ENCODE measurements at places on chromosomes 12 and 14.

DNA sequence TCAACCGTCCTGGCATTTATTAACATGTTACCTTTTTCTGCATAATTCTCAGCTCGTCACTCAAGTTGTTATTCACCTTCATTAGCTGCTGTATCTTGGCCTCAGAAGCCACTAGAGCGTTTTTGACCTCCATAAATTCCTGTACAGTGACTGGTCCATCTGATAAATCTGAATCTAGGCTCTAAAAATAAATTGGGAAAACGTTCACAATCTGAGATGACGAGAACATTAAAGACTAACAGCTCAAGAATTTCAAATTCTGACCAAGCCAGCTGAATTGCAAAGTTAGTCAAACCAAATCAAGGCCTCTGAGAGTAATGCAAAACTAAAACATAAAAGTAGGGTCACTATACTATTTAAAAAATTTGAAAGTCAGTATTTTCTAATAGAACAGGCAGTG is 45.0 kb downstream of the GIT2 start:
- H3K4me1 ChIP-seq: peaks cover 64% of the 10 kb centered on the region
- H3K27me3 ChIP-seq: no peaks in the 10 kb centered on the region
- H3K36me3 ChIP-seq: peaks cover 35% of the 10 kb centered on the region
- DNase-seq: no peak

GRCh38 chr12:54141431-54142113 is 47.2 kb downstream of the SMUG1 start:
- DNase-seq: no peak
- H3K27me3 ChIP-seq: peaks cover 12% of the 10 kb centered on the region
- H3K27ac ChIP-seq: no peak overlapping the region
- H3K4me1 ChIP-seq: peaks cover 8% of the 10 kb centered on the region
- H3K36me3 ChIP-seq: no peaks in the 10 kb centered on the region
- H3K4me3 ChIP-seq: no peak overlapping the region

DNA sequence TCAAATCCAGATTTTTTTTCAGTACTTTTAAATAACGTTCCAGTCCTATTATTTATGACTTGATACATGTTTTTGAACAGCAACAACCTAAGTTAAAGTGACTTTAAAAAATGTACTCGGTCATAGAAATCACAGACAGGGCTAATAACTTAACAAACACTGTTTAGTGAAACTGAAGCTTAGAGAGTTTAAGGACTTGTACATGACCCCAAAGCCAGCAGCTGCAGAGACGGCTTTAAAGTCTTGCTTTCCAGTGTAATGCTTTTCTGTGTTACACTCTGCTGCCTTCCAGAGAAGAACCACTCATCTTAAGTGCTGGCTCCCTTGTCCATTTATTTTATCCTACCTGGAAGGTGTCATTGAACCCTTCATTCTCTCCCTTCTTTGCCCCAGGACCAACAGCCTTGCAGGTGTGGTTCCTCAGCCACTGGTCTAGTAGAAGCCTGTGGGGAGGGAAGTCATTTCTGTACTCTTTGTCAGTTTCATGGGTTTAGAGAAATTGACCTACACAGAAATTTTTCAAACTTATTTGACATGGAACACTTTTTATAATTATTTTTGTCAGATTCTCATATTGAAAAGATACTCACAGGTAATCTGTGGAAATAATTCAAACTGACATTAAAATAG is 60.9 kb downstream of the NAV3 start:
- H3K27ac ChIP-seq: no peak overlapping the region
- peaks cover 7% of the 10 kb centered on the region for H3K4me1 ChIP-seq
- no peaks in the 10 kb centered on the region for H3K36me3 ChIP-seq
- DNase-seq: peak; percentile 18

- H3K27me3 ChIP-seq: no peaks in the 10 kb centered on the region
- no peak overlapping the region for H3K4me3 ChIP-seq
- no peaks in the 10 kb centered on the region for H3K4me1 ChIP-seq
These were observed 25.5 kb downstream of the EP400 start for GRCh38 chr12:131975228-131975627.

GRCh38 chr12:5003025-5003666 is 40.5 kb upstream of the KCNA5 start:
- no peaks in the 10 kb centered on the region for H3K36me3 ChIP-seq
- no peak overlapping the region for H3K4me3 ChIP-seq
- no peaks in the 10 kb centered on the region for H3K4me1 ChIP-seq
- H3K27me3 ChIP-seq: 0 out of 2 replicates have a peak, but pooled peaks cover 3% of the 10 kb centered on the region
- peak; percentile 49 for DNase-seq
- H3K27ac ChIP-seq: no peak overlapping the region

DNA sequence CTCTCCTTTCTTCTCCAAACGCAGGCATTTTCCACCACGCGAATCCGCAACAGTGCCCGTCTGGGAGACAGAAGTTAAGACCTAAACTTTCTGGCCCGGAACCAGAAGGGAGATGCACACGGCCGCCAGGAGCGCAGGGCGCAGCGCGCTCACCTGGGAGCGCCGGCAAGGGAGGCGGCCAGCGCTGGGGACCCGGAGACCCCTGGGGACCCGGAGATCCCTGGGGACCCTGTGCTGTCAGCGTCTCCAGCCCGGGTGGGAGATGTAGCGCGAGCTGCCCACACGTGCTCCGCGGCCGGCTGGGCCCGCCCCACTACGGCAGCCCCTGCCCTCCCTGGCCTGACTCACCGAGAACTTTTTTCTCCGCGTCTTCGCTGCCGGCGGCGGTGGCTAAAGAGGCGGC is 620 bp downstream of the YBX3 start:
- H3K36me3 ChIP-seq: no peaks in the 10 kb centered on the region
- no peak for DNase-seq
- peak overlapping the region; percentile 90 for H3K27ac ChIP-seq
- peak overlapping the region; percentile 89 for H3K4me3 ChIP-seq
- H3K4me1 ChIP-seq: peaks cover 37% of the 10 kb centered on the region

DNA sequence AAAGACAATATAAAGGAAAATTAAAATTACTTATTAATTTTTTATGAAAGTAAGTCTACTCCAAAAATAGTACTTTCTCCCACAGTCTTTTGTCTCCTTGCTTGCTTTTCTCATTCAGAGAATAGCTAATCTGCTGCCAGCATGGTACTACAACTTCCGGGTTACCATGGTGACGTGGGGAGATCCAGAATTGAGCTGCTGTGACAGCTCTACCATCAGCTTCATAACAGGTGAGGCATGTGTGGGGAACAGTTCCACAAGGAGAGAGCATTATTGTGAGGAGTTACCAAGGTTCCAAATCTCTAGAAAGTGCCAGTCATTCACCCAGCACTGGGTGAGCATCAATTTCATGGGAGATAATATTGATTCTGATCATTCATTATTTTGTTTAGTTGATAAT is 197.8 kb downstream of the PTPRO start:
- H3K4me3 ChIP-seq: no peak overlapping the region
- H3K27ac ChIP-seq: no peak overlapping the region
- no peaks in the 10 kb centered on the region for H3K27me3 ChIP-seq
- no peak for DNase-seq
- peaks cover 4% of the 10 kb centered on the region for H3K4me1 ChIP-seq
- H3K36me3 ChIP-seq: no peaks in the 10 kb centered on the region

DNA sequence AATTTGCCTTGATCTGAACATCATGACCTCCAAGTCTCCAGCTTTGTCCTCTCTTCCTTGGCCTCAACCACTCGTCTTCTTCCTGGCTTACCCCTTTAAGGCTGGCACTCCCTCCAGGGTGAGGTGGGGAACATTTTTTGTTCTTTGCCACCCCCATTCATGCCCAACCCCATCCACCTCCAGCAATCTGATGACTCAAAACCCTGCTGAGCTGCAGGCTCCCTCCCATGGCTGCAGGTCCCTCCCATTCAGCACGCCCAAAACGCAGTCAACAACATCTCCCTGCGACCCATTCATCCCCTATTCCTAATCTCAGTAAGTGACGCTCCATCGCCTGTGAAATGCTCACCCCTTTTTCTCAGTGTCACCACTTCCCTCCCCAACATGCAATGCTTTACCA is 138.8 kb upstream of the PRMT8 start:
- H3K27ac ChIP-seq: no peak overlapping the region
- no peak overlapping the region for H3K4me3 ChIP-seq
- no peaks in the 10 kb centered on the region for H3K36me3 ChIP-seq
- DNase-seq: no peak
- H3K4me1 ChIP-seq: no peaks in the 10 kb centered on the region
- peaks cover 16% of the 10 kb centered on the region for H3K27me3 ChIP-seq

GRCh38 chr12:107474639-107475539 is 210.7 kb upstream of the PWP1 start:
- H3K27me3 ChIP-seq: no peaks in the 10 kb centered on the region
- no peaks in the 10 kb centered on the region for H3K4me1 ChIP-seq
- no peak for DNase-seq
- no peak overlapping the region for H3K27ac ChIP-seq

- H3K4me3 ChIP-seq: no peak overlapping the region
- no peaks in the 10 kb centered on the region for H3K4me1 ChIP-seq
- H3K27ac ChIP-seq: no peak overlapping the region
These were observed 3.8 kb upstream of the C12orf42 start for GRCh38 chr12:103499571-103499970.

- no peaks in the 10 kb centered on the region for H3K36me3 ChIP-seq
- H3K4me1 ChIP-seq: peaks cover 41% of the 10 kb centered on the region
- DNase-seq: peak; percentile 51
- no peak overlapping the region for H3K27ac ChIP-seq
- no peak overlapping the region for H3K4me3 ChIP-seq
These were observed 49.3 kb downstream of the TMEM30B start for GRCh38 chr14:61231810-61232209.

- peak overlapping the region; percentile 80 for H3K27ac ChIP-seq
- no peaks in the 10 kb centered on the region for H3K27me3 ChIP-seq
- H3K4me1 ChIP-seq: peaks cover 2% of the 10 kb centered on the region
- peak; percentile 7 for DNase-seq
- peak overlapping the region; percentile 87 for H3K4me3 ChIP-seq
These were observed 735 bp upstream of the MAPKAPK5 start for GRCh38 chr12:111841236-111841749.

GRCh38 chr12:3084742-3085141 is 7.6 kb downstream of the TSPAN9 start:
- H3K4me3 ChIP-seq: no peak overlapping the region
- peaks cover 9% of the 10 kb centered on the region for H3K4me1 ChIP-seq
- DNase-seq: no peak

GRCh38 chr14:72457641-72458040 is 436.3 kb downstream of the DPF3 start:
- DNase-seq: no peak
- no peak overlapping the region for H3K27ac ChIP-seq
- H3K27me3 ChIP-seq: no peaks in the 10 kb centered on the region
- H3K4me1 ChIP-seq: no peaks in the 10 kb centered on the region
- H3K4me3 ChIP-seq: no peak overlapping the region
- no peaks in the 10 kb centered on the region for H3K36me3 ChIP-seq

- DNase-seq: no peak
- no peaks in the 10 kb centered on the region for H3K4me1 ChIP-seq
- H3K27me3 ChIP-seq: no peaks in the 10 kb centered on the region
- no peak overlapping the region for H3K27ac ChIP-seq
These were observed 70.3 kb downstream of the ACTN1 start for GRCh38 chr14:68908803-68909202.

DNA sequence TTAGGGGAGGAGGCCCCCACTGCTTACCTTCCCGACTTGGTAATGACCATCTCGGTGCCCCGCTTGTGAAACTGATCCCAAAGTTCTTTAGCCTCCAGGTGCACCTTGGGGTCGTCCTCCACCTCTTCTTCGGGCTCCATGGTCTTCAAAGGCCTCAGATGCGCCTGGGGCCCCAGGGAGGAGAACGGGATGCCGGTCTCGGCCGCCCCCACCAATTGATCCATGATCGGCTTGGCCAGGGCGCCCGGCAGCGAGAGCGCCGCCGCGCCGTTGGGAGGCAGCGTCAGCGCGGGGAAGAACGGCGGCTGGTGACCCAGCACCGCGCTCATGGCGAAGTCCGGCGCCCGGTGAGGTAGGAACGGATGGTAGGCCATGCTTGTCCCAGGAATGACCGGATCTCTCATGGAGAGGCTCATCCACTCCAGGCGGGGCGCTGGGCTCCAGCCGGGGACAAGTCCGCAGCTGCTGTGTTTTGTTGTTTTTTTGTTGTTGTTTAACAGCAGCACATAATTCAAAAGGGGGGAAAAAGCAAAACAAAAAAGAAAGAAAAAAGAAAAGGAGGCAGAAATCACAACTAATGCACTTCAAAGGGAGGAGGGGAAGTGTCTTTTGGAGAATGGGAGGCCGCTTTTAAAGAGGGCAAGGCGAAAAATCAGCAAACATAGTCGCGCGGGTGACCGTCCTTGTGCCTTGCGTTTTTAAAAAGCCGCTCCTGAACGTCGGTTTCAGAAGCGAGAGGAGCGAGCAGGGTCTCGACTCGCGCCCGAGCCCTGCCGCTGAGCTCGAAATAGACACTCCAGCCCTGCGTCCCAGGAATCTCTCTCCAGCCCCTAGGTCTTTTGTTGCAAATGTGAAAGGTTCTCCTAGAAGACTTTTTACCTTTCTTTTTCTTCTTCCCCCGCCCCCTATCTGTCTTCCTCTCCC is 928 bp downstream of the TBX3 start:
- no peaks in the 10 kb centered on the region for H3K4me1 ChIP-seq
- H3K4me3 ChIP-seq: no peak overlapping the region
- no peak for DNase-seq
- H3K36me3 ChIP-seq: no peaks in the 10 kb centered on the region

GRCh38 chr12:116941188-116941587 is 30.4 kb downstream of the FBXW8 start:
- H3K27me3 ChIP-seq: no peaks in the 10 kb centered on the region
- DNase-seq: no peak
- no peak overlapping the region for H3K4me3 ChIP-seq
- no peaks in the 10 kb centered on the region for H3K4me1 ChIP-seq
- no peak overlapping the region for H3K27ac ChIP-seq

DNA sequence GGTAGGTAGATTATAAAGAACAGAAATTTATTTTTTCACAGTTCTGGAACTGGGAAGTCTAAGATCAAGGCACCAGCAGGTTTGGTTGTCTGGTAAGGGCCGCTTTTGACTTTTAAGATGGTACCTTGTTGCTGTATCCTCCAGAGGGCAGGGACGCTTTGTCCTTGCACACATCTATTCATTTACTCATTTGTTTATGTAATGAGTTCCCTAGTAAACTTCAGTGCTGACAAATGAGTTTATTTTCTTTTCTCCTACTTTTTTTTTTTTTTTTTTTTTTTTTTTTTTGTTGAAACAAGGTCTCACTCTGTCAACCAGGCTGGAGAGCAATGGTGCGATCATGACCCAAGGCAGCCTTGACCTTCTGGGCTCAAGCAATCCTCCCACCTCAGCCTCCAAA is 195.7 kb downstream of the FBXL14 start:
- H3K27me3 ChIP-seq: no peaks in the 10 kb centered on the region
- no peak overlapping the region for H3K27ac ChIP-seq
- H3K4me3 ChIP-seq: no peak overlapping the region
